ENCODE measurements at places on chromosomes 6 and 20.

GRCh38 chr6:156348849-156349248, 428.3 kb upstream of the ARID1B start:
- no peak for DNase-seq

DNA sequence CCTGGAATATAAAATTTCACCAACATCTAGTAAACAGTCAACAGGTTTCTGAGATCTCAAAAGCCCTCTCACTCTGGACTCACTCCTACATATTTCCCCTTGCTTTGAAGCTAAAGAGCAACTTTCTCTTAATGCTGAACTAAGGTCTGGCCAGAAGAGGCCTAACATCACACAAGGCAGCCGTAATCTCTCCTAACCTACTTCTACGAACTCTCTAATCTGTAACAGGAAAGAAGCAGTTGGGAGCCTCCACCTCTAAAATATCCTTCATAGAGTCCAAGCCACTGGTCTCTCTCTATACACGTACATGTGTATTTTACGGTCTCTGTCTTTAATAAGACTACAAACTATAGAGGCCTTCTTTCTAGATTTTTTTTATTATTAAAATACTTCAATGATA, 72.0 kb downstream of the REV3L start:
- DNase-seq: no peak

GRCh38 chr6:148599967-148600426, 146.8 kb upstream of the UST start:
- DNase-seq: peak; percentile 52

DNA sequence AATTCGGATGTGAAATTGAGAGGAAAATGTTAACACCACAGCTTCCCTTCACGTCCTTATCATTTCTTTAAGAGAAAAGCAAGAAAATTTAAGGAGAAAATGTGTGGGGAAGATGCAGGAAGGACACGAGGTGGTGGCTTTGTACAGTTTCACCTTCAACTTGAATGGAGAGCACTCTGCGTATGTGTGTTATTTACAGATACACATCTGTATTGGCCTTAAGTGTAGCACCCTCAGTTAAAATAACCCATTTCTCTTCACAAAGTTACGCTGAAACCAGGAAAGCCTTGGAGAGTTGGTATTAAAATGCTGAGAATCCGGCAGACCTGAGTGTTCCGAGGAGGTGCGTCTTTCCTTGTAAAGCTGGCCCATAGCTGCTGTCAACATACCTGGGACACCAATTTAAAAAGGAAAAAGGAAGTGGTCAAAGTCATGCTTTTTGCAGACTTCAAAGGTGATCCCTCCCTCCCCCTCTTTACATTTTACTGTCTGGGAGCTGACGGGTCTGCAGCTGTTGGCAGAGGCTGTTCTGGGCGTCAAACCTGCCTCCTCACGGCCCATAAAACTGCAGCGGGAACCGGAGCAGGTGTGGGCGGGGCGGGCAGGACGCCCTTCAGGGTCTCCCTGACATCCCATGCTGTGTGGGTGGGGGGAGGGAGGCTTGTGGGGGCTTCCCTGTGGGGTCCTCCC, 61.3 kb upstream of the TBXT start:
- DNase-seq: no peak

DNA sequence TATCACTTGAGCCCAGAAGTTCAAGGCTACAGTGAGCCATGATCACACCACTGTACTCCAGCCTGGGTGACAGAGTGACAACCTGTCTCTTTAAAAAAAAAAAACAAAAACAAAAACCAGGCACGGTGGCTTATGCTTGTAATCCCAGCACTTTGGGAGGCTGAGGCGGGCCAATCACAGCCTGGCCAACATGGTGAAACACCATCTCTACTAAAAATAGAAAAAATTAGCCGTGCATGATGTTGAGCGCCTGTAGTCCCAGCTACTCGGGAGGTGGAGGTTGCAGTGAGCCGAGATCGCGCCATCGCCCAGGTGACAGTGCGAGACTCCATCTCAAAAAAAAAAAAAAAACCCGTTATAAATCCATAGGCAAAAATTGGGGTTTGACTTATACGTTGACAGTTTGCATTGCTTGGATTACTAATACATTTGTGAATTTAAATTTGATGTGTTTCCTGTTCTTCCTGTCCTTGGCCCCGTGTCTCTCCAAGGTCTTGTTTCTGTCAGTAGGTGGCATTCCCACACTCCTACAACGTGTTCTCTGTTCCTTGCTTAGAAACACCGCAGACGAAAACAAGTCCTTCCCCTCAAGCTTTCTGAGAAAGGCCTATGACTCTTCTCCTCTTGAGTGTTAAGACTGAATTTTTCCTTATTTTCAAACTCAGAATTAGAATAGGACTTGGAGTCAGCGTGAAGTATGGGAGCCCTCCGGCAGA, 147.0 kb downstream of the DTNBP1 start:
- DNase-seq: no peak

GRCh38 chr6:4781967-4782575, 5.9 kb downstream of the CDYL start:
- DNase-seq: no peak

GRCh38 chr6:124132256-124132655, 328.6 kb downstream of the NKAIN2 start:
- DNase-seq: no peak

DNA sequence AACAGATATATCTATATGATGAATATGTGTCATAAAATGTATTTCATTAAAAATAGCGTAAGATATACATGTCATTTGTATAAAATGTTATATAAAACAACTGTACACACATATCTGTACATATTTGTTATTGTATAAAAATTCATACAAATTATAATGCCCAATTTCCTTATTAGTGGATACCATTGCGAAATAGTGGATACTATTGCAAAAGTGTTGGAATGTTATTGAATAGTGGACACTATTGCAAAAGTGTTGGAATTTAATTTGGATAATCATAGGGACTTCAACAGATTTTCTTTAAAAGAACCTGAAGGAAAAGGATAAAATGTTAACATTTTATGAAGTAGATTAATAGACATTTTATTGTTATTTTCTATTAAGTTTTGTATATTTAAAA, 487.4 kb downstream of the HAO1 start:
- DNase-seq: no peak

- no peak for DNase-seq
These were observed 4.6 kb upstream of the TGM2 start for GRCh38 chr20:38169636-38170193.

DNA sequence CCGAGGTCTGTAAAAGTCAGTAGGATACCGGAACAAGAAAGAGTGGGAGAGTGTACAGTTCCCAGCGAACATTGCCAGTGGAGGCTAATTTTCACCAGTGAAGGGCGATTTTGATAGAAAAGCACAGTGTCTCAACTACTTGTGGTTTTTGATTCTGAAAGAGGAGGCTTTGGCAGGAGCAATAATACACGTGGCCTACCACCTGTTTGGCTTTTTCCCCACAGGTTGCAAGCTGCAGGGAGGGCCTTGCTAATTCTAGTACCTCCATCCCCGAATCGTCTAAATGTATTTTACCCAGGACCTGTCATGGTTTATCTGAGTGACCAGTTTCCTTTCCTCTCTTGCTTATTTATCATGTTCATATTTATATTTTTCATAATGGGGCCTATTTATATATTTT, 3.3 kb upstream of the EFCAB8 start:
- no peak for DNase-seq

- no peak for DNase-seq
These were observed 365.7 kb upstream of the EPHA7 start for GRCh38 chr6:93784794-93785693.

GRCh38 chr6:157585274-157586087, 204.5 kb downstream of the ZDHHC14 start:
- DNase-seq: no peak

DNA sequence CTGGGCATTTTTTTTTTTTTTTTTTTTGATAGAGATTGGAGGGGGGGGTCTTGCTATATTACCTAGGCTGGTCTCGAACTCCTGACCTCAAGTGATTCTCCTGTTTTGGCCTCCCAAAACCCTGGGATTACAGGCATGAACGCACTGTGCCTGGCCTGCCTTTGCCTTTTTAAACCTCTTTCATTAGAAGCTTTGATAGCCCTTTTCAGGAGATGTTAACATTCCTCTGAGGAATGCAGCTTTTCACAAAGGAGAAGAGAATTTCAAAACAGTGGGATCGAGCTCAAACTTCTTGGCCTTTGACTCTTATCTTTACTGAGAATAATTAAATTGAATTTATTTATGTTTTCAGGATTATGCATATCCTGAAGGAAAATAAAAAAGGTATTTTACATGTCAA, 31.3 kb downstream of the SLC26A8 start:
- no peak for DNase-seq

- DNase-seq: no peak
These were observed 92.9 kb downstream of the ANKRD60 start for GRCh38 chr20:58135441-58136148.

All from AG08396 (cell line).